Activated T-helper 1 cell treated with anti-CD3 and anti-CD28 coated beads, Interleukin-2, amount 50 U/mL, for 16 hours (primary cell): ENCODE measurements at places on chromosomes 1 and 21.

- no peak for DNase-seq
Measured at GRCh38 chr21:36576441-36576840, 96.5 kb upstream of the CLDN14 start.

GRCh38 chr1:219119839-219120238, 53.8 kb upstream of the LYPLAL1 start:
- DNase-seq: no peak

GRCh38 chr1:53473463-53473862, 14.3 kb downstream of the DMRTB1 start:
- DNase-seq: no peak

- DNase-seq: no peak
Measured at GRCh38 chr1:80542231-80542630, 1258.5 kb upstream of the ADGRL2 start.

DNA sequence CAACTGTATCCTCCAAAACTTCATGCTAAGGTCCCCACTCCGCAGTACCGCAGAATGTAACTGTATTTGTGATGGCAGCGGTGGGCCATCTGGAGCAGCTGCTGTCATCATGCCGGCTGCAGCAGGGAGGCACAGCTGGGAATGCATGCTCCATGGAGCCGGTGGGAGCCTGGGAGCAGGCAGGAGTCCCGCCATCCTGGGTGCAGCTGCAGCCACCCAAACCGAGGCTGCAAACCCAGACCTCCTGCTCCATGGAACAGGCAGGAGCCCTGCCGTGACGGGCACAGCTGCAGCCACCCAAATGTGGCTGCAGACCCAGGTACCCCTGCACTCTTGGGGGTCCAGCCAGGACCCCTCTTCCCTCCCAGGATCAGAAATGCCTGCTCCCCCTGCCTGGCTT, 80.3 kb downstream of the SCMH1 start:
- no peak for DNase-seq

DNA sequence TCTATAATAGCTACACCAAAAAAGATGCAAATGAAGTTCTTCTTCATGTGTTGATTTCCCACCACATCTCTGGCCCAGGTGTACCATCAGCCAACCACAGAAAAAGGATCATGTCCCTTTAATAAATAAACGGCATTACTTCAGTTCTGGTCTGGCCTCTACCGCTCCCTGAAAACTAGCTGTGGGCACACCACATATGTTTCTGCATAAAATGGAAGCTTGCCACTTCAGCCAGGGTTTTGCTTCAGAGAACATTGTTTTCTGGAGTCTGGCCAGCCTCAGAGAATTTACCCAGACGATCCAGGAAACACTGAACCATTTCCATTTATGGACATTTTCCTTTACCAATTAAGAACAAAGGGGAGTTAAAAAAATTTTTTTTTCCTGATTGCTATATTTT, 5.8 kb upstream of the LAMC2 start:
- DNase-seq: no peak

DNA sequence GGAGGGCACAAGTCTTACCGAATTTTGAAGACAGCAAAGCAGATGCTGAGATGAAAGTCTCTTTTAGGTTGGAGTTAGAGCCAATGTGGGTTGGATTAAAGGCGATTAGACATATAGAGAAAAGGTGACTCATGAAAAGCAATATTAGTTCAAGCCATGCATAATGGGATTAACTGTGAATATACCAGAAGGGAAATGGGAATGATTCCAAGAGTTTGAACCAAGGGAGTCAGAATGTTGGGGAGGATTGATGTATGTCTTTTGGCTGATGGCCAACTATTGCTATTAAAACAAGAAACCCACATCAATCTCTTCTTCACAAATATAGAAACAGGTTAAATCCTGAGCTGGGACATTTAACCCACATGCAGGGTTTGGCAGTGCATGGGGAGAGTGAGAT, 1.2 kb downstream of the HMGCS2 start:
- no peak for DNase-seq

DNA sequence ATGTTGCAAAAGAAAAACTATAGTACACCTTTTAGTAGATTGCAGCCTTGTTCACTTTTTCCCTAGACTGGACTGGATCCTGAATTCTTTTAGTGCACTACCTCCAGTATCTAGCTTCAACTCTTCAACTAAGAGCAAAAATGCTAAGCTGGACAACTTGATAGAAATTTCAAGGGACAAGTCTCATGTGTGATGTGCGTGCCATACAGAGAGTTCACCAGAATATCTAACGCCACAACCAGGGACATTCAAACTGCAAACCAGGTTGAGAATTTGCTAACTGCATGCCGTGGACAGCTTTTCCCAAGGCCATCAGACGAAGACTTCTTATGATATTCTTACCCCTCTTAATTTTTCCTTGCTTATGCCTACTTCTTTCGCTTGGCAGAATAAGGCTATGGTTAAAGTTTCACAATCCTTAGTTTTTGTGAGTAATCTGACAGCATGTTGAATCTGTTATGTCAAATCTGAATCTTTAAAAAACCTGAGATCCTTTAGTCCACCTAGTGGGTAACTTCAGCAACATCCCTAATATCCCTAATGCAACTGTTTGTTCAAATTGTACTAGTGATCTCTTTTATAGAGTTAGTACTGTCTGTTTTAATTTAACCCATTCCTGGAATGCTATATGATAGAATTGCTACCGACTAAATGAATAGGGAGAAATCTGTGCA, 66.4 kb downstream of the DDAH1 start:
- DNase-seq: no peak

DNA sequence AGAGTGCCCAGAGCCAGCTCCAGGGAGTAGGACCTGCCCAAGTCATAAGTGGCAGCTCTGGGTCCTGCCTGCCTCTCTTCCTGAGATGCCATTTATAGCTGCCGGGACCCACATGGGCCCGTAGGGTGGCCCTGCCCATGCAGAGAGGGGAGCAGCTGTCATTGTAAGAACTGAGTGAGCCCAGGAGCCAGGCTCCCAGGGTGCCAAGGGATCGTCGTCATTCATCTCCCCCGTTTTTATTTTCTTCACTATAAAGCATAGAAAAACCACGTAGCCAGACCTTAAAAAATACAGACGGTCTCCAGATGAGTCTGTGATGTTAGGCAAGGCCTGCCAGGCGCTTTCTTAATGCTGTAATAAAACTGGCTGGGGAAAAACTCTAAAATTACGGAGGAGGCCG, 90.7 kb downstream of the IGSF21 start:
- DNase-seq: no peak

GRCh38 chr21:33300701-33301631, 23.8 kb upstream of the IFNAR1 start:
- DNase-seq: no peak

- DNase-seq: no peak
Measured at GRCh38 chr1:36089393-36090121, 865 bp downstream of the ADPRS start.

DNA sequence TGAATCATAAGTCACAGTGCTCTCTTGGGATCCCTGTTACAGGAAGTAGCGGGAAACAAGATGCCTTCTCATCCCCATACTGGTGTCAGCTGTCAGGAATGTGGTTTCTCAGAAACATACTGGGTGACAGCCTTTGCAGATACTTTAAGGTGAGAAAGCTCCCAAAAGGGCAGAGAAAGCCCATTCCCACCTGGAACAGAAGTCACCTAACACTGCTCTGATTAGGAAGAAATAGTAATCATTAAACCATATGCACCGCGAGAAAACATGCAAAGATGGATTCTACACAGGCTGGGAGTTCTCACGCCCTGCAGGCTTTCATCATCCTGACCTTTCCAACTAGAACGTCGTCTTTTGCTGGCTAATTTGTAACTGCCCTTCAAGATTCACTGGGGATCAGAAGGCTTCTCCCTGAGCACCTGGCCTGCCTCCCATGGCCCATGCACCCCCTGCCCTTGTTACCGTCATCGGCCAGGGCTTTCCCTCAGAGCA, 46.2 kb upstream of the SLC44A3 start:
- DNase-seq: no peak

DNA sequence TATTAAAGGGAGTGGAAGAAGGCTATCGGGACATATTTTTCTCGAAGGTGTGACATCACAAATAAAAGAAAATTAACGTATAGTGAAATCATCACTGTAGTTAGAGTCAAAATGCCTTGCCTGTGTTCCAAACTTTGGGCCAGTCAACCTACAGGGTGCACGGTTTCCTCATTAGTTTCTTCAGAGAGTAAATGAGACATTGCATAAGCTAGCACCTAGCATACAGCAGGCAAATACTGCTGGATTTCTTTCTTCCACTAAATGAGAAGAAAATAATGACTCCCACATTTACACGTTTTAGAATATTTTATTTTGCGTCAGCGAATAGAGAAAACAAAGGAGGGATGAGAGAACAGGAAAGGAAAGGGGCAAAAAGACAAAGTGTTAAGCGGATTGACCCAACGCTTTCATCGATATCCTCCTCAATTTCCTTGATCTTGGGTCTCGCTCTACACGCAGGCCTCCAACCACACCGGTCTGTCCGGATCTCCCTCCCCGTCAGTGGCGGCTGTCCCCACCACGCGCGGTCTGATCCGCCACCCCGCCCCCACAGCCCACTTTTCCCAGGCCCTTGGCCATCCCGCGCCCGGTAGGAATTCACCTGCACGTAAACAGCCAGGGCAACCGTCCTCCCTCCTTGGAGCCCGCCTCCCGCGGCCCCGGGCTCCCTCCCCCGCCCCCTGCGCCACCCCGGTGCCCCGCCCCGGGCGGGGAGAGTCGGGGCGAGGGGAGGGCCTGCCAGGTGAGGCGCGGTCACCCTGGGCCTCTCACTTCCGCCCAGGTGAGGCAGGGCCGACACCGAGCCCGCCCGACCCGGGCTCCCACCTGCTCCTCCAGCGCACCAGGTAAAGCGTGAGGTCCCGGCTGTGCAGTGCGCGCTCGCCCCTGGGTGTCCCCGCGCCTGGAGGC, at the start of gene PATJ:
Gene PATJ, plus strand, starts transcription at position 770 of the 909 bp plus-strand sequence. CDS start 20,413 bp downstream, outside the sequence.
- peak; percentile 23 for DNase-seq

DNA sequence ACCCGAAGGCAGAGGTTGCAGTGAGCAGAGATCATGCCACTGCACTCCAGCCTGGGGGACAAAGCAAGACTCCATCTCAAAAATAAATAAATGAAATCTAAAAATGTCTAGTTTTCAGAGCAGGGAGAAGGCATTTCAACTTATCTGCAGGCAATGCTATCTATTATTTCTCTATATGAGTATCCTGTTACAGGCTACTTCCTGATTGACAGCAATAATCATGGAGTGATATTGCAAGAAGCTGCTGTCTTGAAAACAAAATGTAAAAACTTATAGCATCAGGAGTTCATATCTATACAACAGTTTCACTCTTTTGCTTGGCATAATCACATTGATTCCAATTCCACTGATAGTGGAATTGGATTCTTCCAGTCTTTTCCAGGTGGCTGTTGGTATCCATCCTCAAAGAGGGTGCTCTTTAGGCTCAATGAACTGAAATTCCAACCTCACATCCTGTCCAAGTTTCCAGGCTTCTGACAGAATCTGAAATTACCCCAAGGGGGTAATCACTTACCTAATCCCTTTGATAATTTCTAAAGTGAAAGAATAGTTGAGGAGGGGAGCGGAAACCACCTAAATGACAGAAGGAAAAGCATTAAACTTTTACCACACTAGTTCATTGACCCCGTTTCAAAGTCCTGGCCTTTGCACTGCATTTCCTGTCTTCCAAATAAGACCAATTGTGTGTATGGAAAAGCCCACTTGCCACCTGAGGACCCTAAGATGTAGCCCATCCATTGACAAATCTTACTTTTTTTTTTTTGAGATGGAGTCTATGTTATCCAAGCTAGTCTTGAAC, 107.6 kb downstream of the GLUL start:
- no peak for DNase-seq

GRCh38 chr1:214280386-214281020, 456 bp upstream of the SMYD2 start:
- DNase-seq: no peak

- no peak for DNase-seq
Measured at GRCh38 chr1:165496501-165496900, 47.3 kb upstream of the LRRC52 start.

DNA sequence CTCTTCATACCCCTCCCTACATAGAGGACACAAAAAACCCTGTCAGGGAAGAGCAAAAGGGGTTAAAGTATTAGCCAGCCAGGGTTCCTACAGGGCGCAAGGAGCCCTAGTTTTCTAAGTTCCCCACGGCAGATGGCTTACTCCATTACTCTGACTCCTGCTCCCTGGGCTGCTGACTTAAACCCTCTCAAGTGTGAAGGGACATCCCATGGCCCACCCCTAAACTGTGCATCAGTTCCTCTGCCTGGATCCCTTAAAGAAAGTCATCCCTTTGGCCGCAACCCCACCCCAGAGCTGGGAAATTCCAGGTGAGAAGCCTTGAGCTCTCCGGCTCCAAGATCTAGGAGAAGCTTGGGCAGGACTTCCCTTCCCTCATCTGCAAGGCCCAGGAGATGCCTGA, 236.0 kb downstream of the TOMM20 start:
- DNase-seq: no peak

- no peak for DNase-seq
Measured at GRCh38 chr1:11540773-11541160, 61.8 kb downstream of the DISP3 start.

GRCh38 chr1:66452982-66453381, 81.0 kb upstream of the SGIP1 start:
- DNase-seq: no peak

DNA sequence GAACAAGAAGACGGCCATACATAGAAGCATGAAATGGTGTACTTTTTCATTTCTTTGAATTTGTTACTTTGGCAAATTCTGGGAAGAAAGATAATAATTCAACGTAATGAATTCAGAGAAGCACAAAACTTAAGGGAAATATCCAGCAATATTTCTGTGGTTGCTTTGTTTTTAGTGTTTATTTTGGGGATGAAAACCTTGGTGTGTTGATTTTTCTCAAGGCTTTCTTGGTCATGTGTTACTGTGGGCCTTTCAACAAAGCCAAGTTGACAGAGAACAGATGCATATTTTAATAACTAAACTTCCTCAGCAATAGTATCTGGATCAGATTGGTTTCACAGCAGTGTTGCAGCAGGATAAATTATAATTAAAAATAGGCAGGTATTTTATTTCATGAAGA, 273.5 kb downstream of the GPR52 start:
- no peak for DNase-seq

GRCh38 chr1:161359291-161359690, 8.4 kb downstream of the CFAP126 start:
- DNase-seq: no peak

GRCh38 chr1:12189328-12189682, 22.5 kb downstream of the TNFRSF1B start:
- DNase-seq: no peak

- no peak for DNase-seq
Measured at GRCh38 chr21:28763809-28764418, 228.8 kb downstream of the LTN1 start.

- no peak for DNase-seq
Measured at GRCh38 chr1:166197141-166197540, 30.3 kb upstream of the FAM78B start.
